Activated CD4-positive, alpha-beta T cell treated with anti-CD3 and anti-CD28 coated beads, Interleukin-2, amount 50 U/mL, for 48 hours (primary cell): ENCODE measurements at places on chromosomes 2 and 18.
A peak's percentile ranks its signal among the peaks of the same experiment; 100 is the strongest.

- no peak for DNase-seq
Observed at GRCh38 chr2:667332-667999, 9.7 kb downstream of the TMEM18 start.

DNA sequence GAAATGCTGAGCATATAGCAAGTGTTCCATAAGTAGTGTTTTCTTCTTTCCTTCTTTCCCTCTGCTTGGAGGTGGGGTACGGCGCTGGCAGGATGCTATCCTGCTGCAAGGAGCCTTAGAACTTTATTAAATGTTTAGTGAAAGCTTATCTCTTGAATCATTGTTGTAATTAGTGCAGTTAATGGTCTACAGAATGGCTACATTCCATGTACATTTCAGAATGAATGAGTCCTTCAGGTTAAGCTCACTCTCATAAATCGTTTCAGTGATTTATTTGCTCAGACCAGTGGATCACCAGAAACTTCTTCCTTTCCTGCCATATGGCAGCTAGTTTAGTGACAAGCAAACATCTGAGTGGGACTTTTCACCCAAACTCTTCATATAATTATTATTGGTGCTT lies 3.3 kb upstream of the YWHAQ start:
- DNase-seq: no peak

- DNase-seq: no peak
Observed at GRCh38 chr2:37405781-37406180, 61.4 kb downstream of the QPCT start.

GRCh38 chr2:54473851-54474250 lies 17.7 kb downstream of the SPTBN1 start:
- no peak for DNase-seq

DNA sequence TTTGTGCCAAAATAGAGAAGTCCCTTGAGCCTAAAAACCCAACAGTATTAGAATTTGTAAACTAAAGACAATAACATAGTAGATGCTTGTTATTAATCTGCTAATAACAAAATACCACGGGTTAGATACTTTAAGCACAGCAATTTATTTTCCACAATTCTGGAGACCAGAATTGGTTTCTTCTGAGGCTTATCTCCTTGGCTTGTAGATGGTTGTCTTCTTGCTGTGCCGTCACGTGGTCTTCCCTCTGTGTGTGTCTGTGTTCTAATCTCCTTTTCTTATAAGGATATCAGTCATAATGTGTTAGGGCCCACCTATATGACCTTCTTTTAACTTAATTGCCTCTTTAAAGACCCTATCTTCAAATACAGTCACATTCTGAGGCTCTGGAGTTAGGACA lies 260.1 kb downstream of the CYRIA start:
- DNase-seq: no peak

DNA sequence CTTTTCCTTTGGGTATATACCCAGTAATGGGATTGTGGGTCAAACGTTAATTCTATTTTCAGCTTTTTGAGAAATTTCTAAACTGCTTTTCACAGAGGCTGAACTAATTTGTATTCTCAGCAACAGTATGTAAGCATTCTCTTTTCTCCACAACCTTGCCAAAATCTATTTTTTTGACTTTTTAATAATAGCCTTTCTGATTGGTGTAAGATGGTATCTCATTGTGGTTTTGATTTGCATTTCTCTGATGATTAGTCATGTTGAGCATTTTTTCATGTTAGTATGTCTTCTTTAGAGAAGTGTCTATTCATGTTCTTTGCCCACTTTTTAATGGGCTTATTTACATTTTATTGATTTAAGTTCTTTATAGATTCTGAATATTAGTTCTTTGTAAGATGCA lies 145.5 kb downstream of the TRABD2A start:
- DNase-seq: no peak

- no peak for DNase-seq
Observed at GRCh38 chr2:61379521-61379920, 91.4 kb downstream of the USP34 start.

DNA sequence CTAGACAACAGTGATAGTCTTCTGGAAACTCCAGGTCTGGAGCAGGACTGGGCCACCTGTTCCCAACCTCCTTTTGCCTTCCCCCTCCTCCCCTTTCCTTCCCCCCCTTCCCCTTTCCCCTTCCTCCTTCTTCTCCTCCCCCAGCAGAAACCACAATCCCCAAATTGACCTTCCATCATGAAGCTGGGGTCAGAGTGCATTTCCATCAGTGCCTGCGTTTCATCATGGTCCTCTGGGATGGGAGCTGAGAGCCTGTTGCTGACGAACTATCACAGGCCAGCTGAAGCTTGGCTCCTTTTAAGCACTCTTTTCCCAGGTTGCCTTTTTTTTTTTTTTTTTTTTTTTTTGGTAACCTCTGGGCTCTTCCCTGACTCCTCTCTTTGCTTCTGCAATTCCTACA lies 52.6 kb upstream of the SMAD2 start:
- no peak for DNase-seq

GRCh38 chr2:165827016-165827920 lies 33.2 kb upstream of the GALNT3 start:
- DNase-seq: no peak

- no peak for DNase-seq
Observed at GRCh38 chr2:66441581-66442320, 6.8 kb downstream of the MEIS1 start.

- DNase-seq: no peak
Observed at GRCh38 chr2:74297391-74297790, 45.8 kb downstream of the SLC4A5 start.

DNA sequence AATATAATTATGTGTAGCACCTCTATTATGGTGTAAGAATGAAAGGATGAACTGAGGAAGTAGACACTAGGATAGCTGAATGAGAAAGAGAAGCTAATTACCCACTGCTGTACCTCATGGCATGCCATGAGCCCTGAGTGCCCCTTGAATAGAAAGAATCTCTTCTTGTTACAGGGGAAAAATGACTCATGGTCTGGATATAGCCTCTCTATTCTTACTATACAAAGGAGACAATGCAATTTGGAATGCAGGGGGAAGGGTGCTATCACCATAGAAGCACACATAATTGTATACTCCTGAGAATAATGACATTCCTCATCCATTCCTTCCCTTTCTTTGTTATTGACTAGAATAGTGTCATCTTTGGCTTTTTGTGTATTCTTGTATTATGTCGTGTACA lies 385.2 kb downstream of the CDH7 start:
- no peak for DNase-seq

- DNase-seq: no peak
Observed at GRCh38 chr2:239241431-239241960, 159.3 kb downstream of the HDAC4 start.

DNA sequence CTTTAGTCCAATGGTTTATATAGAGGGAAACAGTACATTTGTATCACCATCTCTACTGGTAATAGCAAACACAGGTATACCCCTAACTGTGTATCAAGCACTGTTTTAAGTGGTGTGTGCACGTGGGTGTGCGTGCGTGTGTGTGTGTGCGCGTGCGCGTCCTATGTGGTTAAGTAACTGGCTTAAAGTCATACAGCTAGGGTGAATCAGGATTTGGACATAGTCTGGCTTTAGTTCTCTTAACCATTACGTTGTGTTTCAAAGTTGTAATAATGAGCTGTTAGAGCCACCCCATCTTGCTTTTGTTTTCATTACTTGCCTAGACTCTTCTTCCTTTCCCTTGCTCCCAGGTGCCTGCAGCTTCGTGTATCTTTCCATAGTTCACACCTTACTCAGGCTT lies 2.1 kb downstream of the HADHB start:
- peak; percentile 27 for DNase-seq
